ENCODE measurements at places on chromosomes 6 and 20.

DNA sequence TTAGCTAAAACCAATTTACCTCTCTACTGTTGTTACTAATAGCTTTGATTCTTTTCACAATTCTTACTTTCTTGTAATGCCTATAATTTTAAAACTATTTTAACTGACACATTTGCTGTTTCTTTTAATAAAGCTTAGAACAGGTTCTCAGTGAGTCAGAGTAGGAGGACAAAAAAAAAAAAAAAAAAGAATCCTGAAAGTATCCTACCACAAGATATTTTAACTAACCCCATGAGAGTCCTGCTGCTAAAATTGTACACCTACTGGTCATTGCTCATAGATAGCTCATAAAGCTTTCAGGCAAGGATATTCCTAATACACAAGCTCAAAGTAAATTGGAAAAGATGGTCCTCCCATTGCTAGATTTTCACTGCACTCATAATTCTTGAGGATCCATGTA, 301.0 kb downstream of the CENPW start:
- no peak for DNase-seq

- no peak for DNase-seq
Observed at GRCh38 chr6:118403036-118403435, 145.1 kb upstream of the PLN start.

GRCh38 chr20:1777476-1777820, 117.8 kb upstream of the SIRPA start:
- DNase-seq = no peak

- no peak for DNase-seq
Observed at GRCh38 chr6:20454204-20454824, 52.6 kb downstream of the E2F3 start.

GRCh38 chr6:92617721-92618120, 801.6 kb downstream of the EPHA7 start:
- no peak for DNase-seq

- no peak for DNase-seq
Observed at GRCh38 chr6:79557673-79558467, 20.6 kb upstream of the LCA5 start.

DNA sequence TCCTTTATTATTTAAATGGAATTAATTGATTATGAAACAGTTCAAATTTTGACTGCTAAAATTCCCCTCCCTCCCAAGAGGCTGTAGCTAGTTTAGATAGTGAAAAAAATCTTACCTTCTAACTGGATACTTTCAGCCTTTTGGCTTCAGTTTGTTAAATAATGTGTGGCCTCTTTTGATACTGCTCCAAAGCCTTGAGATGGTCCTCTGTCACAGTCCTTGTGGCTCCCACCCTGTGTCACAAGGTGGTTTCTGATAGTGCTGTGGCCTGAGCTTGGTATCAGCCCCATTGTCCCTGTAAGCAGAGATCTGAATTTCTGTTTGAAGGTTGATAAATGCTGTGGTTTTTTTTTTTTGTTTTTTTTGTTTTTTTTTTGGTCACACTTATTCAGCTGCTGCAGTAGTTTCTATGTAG, 20.8 kb downstream of the PANK2 start:
- no peak for DNase-seq

- DNase-seq = no peak
Observed at GRCh38 chr6:5338177-5338960, 77.1 kb downstream of the FARS2 start.

GRCh38 chr6:143405373-143406154, 44.9 kb downstream of the ADAT2 start:
- no peak for DNase-seq
